ENCODE measurements at places on chromosomes 7 and 10. TPM values are rescaled to one million over a fixed set of nuclear protein-coding genes. Genes with fewer than 3 reads are reported as not detected.

DNA sequence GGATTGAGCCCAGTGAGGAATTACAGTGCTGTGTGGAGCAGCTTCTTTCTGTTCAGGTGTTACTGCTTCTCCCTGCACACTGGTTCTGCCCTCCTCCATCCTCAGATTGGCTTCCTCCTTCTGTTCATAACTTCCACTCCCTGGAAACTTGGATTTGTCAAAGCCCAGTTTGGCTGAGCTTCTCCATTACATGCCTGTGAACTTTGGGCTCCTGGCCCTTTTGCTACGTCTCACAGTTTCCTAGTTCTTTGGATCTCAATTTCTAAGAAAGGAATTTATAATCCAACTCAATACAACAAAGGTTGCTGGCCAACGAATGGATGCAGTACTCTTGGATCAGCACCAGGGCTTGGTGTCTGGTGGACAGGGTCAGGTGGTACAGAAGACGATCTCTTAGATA is 318.1 kb downstream of the RPS24 start:
- ATAC-seq = no peak

Gene TMEM270
- total RNA-seq = not detected

- no peak for ATAC-seq
Observed at GRCh38 chr7:25881317-25882037, 270.5 kb upstream of the NFE2L3 start.

GRCh38 chr7:1823376-1824150 is 153.5 kb downstream of the ELFN1 start:
- ATAC-seq = no peak

DNA sequence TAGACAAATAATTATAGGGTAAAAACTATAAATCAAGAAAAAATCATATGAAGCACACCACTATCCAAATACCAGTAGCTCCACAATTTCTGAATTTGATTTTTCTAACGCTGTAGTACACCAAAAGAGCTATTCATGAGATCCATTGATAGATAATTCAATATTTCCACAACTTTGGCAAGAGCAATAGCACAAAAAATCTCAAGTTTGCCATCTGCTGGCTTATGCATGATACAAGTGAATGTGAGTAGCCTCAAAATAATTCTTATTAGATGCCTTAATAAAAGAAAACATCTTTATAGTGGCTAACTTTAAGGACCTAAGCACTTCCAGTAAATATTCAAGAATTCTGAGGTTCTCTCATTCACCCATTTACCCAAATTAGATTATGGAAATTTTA is 2.2 kb upstream of the TMEM196 start:
- ATAC-seq = no peak

DNA sequence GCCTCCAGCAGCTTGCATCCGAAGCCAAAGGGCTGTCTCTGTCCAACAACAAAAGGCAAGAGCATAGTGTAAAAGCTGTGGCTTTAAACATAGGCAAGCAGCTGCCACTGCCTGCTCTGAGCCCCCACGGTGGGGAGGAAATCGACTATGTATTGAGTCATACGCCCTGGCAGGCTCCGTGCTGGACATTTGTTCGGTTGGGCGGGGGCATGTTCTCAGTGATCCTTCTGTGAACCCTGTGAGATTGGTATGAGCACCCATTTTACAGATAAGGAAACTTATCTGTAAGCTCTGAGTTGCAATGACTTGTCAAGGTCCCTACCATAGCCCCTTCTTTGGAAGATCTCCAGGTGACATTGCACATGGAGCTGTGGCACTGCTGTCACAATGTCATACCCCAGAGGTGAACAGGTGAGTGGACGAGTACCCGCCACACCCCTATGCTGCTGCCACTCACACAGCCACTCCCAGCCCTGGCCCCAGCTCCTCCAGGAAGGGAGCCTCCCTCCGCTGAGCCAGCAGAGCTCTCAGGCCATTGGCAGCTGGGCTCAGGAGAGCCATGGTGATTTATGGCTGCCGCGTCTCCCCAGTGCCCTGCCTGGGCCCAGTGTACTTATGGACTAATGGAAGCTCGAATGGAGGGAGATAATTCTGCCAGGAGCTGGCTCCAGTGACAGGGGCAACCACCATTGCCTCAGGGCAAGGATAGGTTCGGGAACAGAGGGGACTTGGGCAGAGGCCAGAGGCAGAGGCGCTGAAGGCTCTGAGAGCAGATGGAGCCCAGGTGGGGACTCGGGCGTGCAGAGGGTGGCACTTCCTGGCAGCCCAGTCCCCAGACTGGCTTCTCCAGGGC is 43.7 kb downstream of the UNC5B start:
- ATAC-seq = peak; percentile 84

DNA sequence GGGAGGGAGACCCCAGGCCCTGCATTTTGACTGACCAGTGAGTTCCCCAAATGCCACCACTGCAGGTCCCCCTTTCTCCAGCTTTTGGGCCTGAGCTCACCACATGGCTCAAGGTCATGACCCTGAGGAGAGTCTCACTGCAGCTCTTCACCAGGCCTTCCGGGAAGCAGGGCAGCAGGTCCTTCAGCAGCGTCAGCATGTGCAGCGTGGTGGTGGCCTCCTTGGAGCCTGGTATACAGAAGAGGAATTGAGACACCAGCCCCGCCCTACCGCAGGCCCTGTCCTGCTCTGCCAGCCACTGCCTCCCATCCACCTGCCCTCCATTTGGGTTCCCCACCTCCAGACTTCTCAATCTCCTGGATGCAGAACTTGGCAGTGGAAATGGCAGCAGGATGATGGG is 13.0 kb downstream of the RRP12 start:
- ATAC-seq = no peak

- ATAC-seq = no peak
Observed at GRCh38 chr10:93106631-93107072, 33.0 kb downstream of the CYP26A1 start.

Gene PDCD4
- 144 TPM for total RNA-seq

- ATAC-seq = peak; percentile 71
Observed at GRCh38 chr10:775245-776075, 86.0 kb upstream of the DIP2C start.

DNA sequence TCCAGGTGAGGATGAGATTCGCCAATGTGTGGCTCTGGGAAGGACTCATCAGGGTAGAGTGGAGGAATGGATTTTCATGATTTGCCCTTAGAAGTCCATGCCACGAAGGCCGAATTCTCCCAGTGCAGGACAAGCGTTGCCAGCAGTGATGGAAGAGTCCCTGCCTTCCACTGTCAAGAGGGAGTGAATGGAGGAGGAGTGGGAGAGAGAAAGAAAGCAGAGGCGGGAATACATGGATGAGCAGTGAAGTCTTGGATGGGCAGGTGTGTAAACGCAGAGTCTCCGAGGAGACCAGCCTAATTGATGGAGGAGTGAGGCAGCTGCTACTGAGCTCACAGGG is 419.2 kb downstream of the GLRX3 start:
- ATAC-seq = no peak

Gene NRBF2
- 17.3 TPM for total RNA-seq

Gene ITGB1
- 102 TPM for total RNA-seq

GRCh38 chr10:13514296-13514695 is 14.5 kb downstream of the BEND7 start:
- ATAC-seq = no peak

DNA sequence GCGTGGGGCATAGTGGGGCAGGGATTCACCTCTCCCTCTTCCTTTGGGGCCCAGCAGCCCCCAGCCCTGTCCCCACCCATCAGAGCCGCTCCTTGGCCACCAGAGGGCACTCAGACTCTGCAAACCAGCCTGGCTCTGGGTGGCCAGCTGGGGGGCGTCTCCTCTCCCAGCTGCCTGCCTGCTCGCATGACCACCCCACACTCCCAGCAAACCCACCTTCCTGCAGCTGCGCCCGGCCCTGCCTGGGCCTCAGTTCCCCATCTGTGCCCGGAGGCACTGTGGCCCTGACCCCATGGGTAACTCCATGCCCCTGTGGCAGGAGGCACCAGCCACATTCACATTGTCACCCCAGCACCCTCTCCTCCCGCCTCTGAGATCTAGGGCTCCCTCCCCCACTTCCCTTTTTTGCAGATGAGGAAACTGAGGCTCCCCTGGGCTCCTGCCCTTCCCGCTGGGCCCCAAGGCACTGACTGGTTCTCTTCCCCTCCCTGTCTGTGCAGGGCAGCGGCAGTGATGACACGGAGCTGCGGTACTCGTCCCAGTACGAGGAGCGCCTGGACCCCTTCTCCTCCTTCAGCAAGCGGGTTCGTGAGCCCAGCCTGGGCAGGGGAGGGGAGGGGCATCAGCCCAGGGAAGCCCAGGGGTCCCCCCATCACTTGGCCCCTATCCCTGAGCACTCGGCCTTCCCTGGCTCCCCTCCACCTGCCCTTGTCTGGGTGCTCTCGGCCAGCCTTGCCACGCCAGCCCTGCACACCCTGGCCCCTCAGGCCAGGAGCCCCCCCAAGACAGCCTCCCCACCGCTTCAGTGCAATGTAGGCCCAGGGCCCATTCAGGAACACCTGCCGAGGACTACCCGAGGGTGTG is 6.9 kb upstream of the SH2B2 start:
- peak; percentile 59 for ATAC-seq

GRCh38 chr7:155213385-155213784 is 84.3 kb upstream of the INSIG1 start:
- no peak for ATAC-seq

DNA sequence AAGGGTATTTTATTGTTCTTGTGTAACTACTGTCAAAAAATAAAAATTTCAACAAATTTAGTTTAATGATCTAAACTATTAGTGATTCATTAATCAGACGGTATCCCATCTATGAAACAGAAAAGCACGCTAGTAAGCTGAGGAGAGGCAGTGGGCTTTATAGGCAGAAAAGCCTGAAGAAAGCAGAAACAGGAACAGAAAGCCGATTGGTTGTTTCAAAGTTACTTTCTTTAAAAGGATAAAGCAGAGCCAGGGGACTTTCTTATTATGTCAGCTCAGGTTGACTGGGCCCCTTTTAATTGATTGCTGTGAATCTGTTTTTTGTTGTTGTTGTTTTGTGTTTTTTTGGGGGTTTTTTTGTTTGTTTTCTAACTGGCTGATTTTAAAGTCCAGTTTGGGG is 105.5 kb downstream of the TES start:
- ATAC-seq = no peak

- ATAC-seq = no peak
Observed at GRCh38 chr7:107147464-107148393, 21.1 kb upstream of the HBP1 start.

DNA sequence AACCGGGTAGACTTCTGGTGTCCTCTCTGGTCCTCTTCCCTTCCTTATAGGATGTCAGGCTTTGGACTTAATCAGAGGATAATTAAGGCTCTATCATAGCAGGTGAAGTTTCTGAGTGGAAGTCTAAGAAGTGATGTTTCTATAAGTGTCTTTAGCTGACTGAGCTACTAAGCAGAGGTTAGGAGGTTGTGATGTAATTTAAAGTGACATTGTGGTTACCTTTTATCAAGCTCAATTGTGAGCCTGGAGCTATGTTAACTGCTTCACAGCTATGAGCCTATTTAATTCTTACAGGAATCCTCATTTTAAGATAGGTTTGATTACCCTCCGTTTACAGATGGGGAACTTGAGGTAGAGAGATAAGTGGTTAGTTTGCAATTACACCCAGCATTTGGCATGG is 365.1 kb downstream of the AUTS2 start:
- ATAC-seq = no peak

Gene GRID2IP
- total RNA-seq = 0.12 TPM

Gene MYO3A
- 0.20 TPM for total RNA-seq
